AG09309 (cell line): ENCODE measurements at places on chromosomes 6 and 20.

- DNase-seq: no peak
Observed at GRCh38 chr6:82040405-82041221, 206.9 kb downstream of the IBTK start.

DNA sequence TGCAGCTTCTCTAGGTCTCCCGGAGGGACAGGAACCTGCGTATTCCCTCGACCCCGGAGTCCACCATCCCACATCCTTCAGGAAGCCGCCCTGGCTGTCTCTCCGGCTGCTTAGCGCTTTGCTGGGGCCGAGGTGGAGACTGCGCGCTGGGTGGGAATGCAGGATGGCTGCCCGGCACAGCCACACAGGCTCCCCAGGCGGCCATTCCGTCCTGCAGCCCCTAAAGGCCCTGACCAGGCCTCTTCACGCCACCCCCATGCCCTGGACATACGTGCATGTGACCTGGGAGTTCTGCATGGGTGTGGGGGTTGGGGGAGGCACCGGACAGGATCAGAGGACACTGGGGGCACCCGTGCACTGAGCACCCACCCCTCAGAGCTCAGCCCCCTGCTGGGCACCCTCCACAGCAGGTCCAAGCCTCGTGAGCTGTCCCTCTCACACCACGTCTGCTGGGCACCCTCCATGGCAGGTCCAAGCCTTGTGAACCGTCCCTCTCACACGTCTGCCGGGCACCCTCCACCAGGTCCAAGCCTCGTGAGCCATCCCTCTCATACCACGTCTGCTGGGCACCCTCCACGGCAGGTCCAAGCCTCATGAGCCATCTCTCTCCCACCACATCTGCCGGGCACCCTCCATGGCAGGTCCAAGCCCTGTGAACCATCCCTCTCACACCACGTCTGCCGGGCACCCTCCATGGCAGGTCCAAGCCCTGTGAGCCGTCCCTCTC, 40.4 kb upstream of the CHRNA4 start:
- DNase-seq: no peak

GRCh38 chr20:51529758-51530157, 12.8 kb downstream of the NFATC2 start:
- no peak for DNase-seq

- DNase-seq: no peak
Observed at GRCh38 chr6:53547166-53547810, 2.4 kb upstream of the GCLC start.

- DNase-seq: no peak
Observed at GRCh38 chr6:146551545-146551944, 7.9 kb downstream of the RAB32 start.
